ENCODE measurements at places on chromosomes 2 and 18.

DNA sequence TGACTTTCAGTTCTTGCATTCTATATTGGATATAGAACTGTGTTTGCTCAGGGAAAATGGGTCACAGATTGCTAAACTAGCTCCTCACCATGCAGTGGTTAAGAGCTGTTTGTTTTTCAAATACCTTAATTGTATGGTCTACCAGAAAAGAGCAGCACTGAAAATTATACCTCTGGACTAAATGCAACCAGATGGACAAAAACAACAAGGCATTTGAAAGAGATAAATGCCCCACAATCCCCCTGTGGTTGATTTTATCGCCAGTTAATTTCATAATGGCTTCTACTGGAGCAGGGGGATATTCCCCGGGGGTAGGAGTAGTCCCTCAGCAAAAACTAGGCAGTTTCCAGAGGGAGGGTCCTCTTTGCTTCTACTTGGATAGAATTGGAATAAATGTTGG is 267.9 kb upstream of the TNP1 start:
- DNase-seq = no peak

DNA sequence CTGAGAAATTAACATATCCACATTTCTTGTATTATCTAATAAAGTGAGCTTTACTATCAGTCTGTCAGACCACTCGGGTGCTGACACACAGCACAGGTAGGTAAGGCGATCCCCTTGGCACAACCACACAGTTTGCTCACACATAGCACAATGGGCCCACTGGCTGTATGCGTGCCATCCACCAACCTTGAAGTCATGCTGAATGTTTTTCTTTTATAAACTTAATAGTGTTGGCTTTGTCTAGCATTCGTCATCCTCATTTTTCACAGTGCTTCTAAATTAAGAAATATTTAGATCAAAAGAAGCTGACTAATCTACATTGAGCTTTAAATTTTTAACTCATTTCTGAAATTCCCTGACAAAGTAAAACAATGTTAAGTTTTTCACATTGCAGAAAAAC is 50.0 kb upstream of the PAPOLG start:
- DNase-seq = no peak

GRCh38 chr2:223859070-223859469 is 21.7 kb upstream of the AP1S3 start:
- no peak for DNase-seq

DNA sequence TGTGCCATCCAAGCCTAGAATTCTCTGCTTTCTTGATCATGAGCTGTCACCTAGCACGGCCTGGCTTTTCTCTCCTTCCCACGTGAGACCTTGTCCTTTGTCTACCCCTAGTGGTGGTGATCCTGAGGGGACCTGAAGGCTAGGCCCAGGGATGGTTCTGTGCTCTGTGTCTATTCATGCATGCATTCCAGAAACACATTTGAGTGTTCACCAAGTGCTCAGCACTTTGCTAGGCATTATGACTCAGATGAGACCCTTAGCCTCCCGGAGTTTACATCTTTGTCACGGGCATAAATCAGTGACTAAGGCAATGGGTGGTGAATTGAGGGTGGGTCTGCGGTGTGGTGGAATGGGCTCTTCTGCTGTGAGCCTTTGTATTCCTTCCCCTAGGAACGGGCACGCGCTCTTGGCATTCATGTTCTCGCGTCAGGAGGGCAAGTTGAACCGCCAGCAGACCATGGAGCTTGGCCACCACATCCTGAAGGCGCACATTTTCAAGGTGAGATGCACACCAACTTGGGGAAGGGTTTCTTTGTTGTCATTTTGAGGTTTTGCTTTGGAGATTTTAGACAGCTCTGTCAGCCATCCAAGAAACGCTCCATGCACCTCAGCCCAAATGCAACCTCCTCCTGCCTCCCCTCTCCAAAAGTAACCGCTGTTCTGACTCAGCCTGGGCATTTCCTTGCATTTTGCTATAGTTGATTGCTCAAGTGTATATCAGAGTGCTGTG is 100.9 kb downstream of the WDSUB1 start:
- DNase-seq = no peak

GRCh38 chr2:96316999-96317398 is 8.1 kb upstream of the ITPRIPL1 start:
- DNase-seq = no peak

GRCh38 chr2:108128249-108128648 is 111.5 kb upstream of the SULT1C3 start:
- no peak for DNase-seq

- no peak for DNase-seq
Measured at GRCh38 chr2:191321861-191322662, 76.9 kb downstream of the MYO1B start.

GRCh38 chr2:240131296-240131695 is 4.8 kb downstream of the COPS9 start:
- DNase-seq = no peak

- DNase-seq = no peak
Measured at GRCh38 chr2:134550566-134551164, 168.1 kb downstream of the TMEM163 start.

DNA sequence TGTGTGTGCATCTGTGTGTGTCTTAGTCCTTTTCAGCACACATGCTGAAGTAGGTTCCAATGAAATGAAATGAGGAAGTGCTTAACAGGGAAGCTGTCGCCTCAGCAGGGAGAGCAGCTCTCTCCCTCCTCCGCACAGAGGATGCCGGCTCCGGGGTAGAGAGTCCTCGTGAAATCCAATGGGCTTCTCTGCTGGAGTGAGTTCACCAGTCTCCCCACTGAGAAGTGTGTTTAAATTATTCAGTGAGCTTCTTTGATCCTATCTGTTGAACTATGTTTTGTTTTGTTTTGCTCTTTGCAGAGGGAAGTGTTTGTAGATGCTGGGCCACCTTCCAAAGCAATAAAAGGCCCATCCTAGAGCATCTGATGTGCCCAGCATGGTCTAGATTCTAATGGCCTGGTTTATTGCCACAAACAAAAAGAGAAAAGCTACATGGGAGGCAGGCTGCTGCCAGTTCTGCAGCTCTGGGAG is 6.7 kb downstream of the PPP1R7 start:
- no peak for DNase-seq

DNA sequence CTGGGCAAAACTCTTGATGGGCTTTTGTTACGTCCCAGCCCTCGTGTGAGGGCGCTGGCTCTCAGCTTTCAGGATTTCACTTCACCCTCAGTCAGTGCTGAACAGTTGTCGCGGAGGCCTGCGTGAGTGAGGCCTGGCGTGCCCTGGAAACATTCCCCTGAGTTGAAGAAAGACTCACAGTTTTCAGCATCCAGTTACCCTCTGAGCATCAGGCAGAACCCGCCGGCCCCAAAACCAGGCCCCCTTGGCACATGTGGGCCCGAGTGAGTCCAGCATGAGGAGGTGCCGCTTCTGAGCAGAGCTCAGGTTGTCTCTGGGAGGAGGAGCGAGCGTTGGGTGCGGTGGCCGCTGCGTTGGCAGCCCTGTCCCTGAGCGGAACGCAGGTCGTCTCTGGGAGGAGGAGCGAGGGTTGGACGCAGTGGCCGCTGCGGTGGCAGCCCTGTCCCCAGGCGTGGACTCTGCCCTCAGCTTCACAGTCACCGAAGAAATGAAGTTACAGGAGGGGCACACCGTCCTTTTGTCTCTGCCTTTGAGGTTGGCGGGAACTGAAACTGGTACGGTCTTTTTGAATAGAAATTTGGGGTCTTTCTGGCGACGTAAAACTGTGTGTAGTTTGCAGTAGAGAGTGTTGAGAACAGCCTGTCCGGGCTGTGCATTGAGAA is at the start of gene NEU4:
Gene NEU4, plus strand, starts transcription at position 473 of the 662 bp plus-strand sequence. CDS start 5,292 bp downstream, outside the sequence.
- DNase-seq = no peak

- DNase-seq = no peak
Measured at GRCh38 chr18:62556397-62556796, 33.6 kb downstream of the ZCCHC2 start.

- DNase-seq = no peak
Measured at GRCh38 chr2:100283724-100284501, 38.4 kb downstream of the LONRF2 start.

DNA sequence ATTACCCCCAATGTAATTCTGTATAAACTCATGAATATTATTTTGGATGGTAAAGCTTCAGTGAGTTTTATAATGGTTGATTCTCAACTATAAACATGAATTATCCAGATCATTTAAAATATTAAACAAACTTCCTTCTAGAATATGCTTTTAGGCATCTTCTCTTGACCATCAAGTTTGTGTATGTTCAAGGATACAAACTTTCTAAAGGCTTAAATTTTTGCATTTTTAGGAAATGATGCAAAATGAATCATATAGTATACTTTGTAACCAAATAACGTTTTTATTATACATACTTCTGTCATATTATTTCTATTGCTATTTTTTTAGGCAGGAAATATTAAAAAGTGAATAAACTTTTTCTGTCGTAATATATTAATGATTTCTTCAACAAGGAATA is 62.8 kb downstream of the OSBPL6 start:
- DNase-seq = no peak

- no peak for DNase-seq
Measured at GRCh38 chr2:223414646-223415045, 187.5 kb downstream of the SCG2 start.

- DNase-seq = no peak
Measured at GRCh38 chr2:10759151-10759714, 37.8 kb downstream of the ATP6V1C2 start.

DNA sequence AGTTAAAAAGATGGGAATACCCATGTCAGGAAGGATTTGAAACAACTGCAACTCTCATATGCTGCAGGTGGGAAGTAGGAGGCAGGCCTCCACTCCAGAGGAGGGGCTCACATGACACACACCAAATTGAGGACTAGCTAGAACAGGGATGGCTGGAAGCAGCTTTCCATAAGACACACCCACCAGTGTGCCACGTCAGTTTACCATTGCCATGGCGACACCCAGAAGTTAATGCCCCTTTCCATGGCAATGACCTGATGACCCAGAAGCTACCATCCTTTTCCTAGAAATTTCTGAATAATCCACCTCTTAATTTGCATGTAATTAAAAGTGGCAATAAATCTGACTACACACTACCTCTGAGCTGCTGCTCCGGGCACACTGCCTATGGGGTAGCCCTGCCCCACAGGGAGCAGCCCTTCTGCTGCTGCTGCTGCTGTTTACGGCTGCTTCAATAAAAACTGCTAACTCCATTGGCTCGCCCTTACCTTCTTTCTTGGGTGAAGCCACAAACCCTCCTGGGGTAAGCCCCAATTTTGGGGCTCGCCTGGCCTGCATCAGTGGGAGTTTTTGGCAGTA is 89.4 kb downstream of the RRM2 start:
- DNase-seq = no peak

DNA sequence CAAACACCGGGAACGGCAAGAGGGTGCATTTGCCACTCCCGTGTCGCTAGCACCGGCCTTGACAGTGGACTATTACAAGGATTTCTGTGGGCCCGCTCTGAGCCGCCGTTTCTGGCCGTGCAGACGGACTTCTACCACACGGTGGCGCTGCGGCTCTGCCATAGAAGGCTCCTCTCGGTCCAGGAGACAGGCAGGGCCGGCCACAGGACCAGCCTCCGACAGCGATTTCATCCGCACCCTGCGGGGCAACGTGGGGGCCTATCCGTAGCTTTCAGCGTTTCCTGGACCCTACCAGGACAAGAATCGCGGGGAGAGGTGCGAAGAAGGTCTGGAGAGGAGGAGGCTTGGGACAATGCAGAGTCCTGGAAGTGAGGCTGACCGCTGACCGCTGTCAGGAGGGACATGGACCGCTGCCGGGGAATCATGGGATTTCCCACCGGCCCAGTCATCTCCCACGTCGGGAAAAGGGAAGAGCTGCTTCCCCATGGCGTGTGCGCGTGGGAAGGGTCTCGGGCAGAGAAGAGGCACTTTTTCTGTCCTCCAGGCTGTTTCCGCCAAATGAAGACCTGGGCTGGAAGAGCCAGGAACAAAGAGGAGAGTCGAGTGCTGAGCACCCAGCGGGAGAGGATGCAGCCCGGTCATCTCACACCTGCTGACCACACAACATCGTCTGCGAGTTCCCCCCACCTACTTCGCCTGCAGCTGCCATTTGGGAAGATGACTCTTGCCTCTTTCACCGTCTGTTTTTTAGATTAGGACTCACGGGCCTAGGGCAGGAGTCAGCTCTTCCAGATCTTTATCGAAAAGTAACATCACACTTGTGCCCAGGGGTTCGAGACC is 35.5 kb upstream of the HAAO start:
- peak; percentile 84 for DNase-seq

DNA sequence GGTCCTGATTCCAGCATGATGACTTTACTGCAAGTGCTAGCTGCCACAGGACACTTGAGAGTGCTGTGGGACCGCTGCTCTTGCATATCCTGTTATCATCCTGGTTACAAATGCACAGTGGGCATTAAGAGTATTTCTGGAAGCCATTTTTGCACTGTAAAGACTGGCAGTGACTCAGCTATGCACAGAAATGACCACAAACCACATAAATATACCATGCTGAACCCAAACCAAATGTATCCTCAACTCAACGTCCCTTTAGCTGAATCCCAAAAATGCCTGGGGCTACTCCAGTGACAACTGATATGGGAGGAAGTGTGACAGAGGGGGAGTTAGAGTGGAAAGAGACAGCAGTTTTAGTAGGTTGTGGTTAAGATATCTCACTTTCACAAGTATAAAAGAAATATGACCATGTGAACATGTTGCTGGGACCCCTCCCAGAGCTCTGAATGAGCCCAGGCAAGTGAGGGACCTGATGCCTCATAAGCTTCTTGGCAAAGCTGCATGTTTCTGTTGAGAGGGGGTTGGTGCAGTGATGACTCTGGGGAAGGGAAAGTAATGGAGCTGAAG is 37.3 kb downstream of the RHBDD1 start:
- no peak for DNase-seq

DNA sequence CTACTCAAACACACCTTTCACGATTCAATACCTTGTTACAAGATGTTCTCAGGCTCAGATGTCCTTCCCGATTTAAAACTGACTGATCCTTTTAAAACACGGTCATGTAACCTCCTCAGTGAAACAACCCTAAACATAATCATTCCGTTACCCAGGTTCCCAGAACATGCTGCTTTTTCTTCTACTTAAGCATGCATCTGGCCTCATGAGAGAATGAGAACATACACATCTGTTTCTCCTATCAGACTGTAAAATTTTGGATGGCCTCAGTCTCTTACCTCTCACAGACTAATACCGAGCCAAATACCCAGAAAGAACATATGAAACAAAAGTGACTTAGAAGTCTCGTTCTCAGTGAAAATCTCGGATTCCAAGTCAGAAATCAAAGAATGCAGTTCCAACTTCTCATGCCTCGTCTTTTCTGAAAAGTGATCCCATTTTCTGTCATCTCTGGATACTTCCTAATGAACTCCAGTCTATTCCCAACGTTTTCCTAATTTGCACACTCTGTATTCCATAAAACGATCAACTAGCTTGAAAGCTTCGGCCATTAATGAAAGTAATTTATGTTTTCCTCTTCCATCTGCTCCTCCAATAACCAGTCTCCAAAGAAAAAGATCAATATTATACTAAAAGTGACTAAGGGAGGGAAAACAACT is 919 bp downstream of the SF3B1 start:
- DNase-seq = no peak

- no peak for DNase-seq
Measured at GRCh38 chr2:63853527-63854310, 12.0 kb downstream of the UGP2 start.

GRCh38 chr2:64635976-64636911 is 17.5 kb downstream of the SERTAD2 start:
- no peak for DNase-seq

DNA sequence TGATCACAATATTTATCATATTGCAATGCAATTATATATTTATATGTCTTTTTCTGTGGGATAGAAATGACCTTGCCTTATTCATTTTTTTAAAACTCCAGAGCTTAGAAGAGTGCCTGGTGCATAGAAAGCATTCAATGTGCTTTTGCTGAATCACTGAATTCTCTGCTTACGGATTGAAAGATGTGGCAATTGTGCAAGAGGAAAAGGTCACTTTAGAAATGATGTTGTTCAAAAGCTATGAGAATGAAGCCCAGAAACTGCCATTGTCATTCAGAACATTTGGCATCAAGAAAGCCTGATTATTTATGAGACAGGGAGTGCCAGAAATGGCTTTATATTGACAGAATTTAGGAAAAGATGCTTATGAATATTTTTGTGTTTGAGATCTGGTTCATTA is 678.6 kb upstream of the CDH2 start:
- DNase-seq = no peak
